ENCODE measurements at places on chromosomes 12 and 14. TPM values are rescaled to one million over a fixed set of nuclear protein-coding genes. Genes with fewer than 3 reads are reported as not detected.

DNA sequence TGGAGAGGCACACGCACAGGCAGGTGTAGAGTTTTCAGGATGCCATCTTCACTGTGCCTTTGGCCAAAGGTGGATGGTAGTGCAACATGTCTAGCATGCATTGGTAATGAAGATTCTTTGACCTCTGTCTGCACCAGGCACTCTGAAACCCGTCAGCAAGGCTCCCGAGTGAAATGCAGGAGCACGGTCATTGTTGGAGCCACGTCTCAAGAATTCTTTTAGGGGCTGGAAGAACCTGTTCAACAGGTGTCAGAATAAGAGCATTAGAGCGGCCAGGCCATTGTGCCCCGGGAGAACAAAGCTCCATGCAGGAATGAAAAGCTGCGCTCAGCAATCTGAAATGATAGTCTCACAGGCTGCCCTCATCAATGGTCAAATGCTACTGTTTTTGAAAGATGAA is 40.2 kb upstream of the DICER1 start:
- peak; percentile 20 for DNase-seq

The SAMD15 gene
- total RNA-seq, result 2.2 TPM

GRCh38 chr12:116055895-116056607 is 221.4 kb downstream of the MED13L start:
- no peak for DNase-seq

DNA sequence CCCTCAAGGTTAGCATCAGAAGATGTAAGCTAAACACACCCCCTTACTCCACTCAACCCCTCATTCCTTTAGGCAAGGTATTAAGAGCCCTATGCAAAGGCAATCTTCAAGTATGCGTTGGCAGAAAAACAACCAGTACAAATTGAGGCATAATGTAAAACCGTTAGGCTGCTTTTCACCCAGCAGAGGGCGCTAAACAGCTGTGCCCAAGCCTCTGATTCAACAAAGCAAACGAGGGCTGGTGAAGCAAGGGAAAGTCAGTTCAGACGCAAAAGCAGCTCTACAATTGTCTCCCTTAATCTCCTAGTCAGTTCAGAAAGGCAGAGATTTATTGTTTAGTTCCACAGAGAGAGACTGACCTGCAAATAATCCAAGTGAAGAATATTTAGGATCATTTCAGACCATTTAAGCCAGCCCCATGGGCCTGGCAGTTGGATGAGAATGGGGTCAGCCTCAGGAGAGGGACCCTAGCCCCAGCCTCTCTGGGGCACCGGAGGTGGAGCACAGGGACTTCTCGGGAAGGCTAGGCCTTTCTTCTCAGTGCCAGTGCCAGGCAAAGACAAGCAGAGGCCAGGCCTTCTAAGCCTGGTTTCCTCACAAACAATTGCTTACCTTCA is 23.5 kb downstream of the DCAF5 start:
- DNase-seq, result peak; percentile 91

The PPFIA2 gene
- 1.4 TPM for total RNA-seq

GRCh38 chr12:108090932-108091678 is 38.0 kb upstream of the WSCD2 start:
- no peak for DNase-seq

GRCh38 chr14:65745396-65746190 is 333.1 kb downstream of the FUT8 start:
- peak; percentile 84 for DNase-seq

DNA sequence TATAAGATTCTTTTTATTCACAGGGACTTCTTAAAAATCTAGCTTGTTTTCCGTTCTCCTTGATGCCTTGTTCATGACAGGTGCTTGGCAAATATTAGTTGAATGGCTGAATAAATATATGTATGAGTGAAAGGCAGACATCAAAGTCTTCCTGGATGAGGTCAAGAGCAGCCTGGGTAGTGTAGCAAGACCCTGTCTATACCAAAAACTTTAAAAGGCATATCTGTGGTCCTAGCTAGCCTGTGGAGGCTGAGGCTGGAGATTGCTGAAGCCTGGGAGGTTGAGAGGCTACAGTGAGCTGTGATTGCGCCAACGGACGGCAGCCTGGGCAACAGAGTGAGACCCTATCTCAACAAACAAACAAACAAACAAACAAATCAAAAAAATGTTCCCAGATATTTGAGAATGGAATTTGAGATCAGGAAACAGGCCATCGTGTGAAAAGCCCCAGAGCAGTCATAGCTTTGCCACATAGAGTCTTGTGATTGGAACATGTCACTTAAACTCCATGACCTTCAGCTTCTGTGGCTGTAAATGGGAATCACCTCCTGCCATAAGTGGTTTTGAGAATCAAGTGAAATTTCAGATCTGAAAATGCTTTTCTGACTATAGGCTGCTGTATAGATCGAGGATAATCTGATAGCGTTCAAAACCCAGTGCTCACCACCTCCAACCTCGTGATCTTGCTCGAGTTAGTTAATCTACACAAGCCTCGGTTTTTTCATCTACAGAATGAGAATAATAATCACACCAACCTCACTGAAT is 64.3 kb downstream of the ZFP36L1 start:
- no peak for DNase-seq

The TMEM116 gene
- total RNA-seq, result 24.5 TPM

The BCL2L14 gene
- total RNA-seq, result not detected

DNA sequence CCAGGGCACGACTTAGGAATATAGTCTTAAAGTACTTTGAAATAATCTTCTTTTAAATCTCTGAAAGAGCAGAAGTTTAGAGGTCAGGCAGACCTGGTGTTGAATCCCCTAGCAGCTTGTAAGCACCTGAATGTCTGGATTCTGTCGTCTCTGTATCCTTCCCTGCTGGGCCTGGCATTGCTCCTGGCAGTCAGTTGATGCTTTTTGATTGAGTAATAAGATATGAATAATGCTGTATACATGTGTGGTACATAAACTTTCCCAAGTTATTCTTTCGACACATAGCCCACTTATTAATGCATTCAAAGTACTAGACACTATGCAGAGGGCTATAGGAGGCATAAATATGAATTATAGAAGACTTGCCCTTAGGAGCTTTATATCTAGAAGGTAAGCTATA is 31.4 kb downstream of the EVL start:
- DNase-seq, result no peak

GRCh38 chr12:91140026-91140931 is 29.0 kb upstream of the LUM start:
- no peak for DNase-seq

- peak; percentile 92 for DNase-seq
Measured at GRCh38 chr12:31590642-31591379, at the start of gene DENND5B. TSS of gene DENND5B (minus strand) at chr12:31591136. CDS start at chr12:31590832, 304 bp downstream.

DNA sequence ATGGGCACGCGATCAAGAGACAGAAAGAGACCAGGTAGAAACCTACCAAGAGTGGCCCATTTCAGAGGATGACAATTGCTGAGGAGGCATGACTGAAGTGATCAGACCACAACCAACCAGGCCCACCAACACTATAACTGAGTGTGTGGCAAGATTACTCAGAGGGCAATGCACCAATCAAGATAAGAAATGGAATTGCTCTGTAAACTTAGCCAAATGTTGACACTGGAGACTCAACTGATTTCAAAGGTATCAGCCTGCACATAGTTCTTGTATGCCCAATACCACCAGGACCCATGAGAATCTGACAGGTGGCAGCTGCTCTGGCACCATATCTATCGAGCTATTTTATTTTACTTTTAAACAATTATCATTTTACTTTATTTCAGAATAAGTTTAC is 128.9 kb downstream of the FOXN3 start:
- DNase-seq, result no peak

DNA sequence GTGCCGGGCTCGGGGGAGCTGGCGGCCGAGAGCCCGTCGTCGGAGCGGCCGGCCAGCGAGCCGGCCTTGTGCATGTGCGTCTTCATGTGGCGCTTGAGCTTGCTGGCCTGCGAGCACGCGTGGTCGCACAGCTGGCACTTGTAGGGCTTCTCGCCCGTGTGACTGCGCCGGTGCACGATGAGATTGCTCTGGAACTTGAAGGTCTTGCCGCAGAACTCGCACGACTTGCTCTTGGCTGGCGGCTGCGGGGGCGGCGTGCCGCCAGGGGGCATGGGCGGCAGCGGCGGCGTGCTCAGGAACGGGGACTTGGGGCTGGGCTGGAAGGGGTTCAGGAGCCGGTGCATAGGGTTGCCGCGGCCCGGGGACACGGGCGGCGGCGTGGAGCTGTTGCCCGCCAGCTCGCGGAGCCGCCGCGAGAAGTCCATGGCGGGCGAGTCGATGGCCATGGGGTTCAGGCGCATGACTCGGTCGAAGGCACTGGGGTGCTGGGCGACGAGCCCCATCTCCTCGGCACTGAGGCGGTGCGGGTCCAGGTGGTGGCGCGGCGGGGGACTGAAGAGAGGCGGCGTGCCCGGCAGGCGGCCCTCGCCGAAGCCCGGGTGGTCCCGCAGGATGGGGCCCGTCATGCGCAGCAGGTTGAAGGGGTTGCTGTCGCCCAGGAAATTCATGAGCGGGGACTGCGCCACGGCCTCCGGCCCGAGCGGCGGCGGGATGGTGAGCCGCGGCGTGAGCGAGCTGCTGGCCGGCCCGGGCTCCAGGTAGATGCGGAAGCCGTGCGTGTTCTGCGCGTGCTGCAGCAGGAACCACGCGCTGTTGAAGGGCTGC is 96.5 kb downstream of the BCL11B start:
- no peak for DNase-seq

GRCh38 chr14:99952039-99952438 is 113.2 kb upstream of the EVL start:
- no peak for DNase-seq

The KSR2 gene
- total RNA-seq, result 0.30 TPM

DNA sequence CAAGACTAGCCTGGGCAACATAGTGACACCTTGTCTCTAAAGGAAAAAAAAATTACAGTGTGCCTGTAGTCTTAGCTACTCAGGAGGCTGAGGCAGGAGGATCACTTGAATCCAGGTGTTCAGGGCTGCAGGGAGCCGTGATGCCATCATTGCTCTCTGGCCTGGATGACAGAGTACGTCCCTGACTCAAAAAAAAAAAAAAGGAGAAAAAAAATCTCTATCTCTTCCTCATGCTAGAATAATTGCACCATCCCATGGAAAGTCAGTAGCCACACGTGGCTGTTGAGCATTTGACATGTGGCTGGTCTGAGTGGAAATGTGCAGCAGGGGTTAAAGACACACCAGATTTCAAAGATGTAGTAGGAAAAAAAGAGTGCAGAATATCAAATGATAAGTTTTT is 3.8 kb downstream of the RILPL1 start:
- no peak for DNase-seq

The GPR84 gene
- total RNA-seq, result not detected

DNA sequence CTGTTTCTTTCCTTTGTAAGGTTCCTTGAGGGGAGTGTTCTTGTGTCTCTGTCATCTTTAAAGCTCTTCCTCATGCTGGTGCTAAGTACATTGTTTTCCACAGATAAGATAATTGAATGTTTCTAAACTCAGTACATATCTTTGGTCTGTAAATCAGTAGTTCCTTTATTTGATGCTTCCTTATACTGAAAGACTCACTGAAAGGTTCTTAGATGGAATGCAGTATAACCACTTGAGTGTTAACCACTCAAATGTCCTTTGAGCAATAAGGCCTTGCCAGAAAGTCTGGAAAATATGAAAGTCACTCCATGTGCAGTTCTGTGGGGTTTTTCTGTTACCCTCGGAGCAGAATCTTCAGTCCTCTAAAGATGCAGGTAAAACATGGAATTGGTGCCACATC is 23.0 kb upstream of the RNU6-8 start:
- no peak for DNase-seq

DNA sequence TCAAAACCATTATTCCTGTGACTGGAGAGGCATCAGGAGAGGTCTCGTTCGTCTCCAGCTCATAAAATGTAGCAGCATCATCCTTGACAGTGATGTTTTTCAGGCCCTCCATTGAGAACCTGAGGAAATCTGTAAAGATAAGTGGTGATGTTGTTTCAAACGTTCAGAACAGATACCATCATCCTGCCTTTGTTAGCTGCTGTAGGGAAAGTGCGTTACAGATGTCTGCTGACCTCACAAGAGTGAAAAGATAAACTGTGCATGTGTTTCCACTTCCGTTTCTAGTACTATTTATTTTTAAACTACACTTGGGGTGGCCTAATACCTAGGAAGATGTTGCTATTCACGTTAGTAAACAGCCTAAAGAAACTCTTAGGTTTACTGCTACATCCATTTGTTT is 28.4 kb downstream of the BCL2L14 start:
- DNase-seq, result no peak

- no peak for DNase-seq
Measured at GRCh38 chr14:43903209-43903608, 603.9 kb downstream of the FSCB start.
